Activated CD4-positive, alpha-beta T cell treated with anti-CD3 and anti-CD28 coated beads, Interleukin-2, amount 50 U/mL, for 16 hours (primary cell): ENCODE measurements at places on chromosomes 11 and 22.

DNA sequence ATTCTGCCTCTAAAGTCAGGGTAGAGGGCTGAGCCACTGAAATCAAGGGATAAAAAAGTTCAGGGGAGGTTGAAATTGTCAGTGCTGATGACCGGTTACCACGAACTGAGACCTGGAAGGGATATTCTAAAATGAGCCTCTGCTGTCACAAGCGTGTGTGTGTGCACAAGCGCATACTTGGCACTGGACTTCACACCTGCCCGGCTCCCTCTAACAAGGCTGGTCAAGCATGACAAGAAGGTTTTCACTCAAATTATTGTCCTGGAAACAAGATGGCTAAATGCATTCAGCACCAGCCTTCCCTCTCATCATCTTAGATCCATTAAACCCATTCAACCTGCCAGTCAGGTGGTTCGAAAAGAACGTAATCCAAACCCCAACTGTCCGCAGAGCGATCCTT lies 54.8 kb upstream of the CECR2 start:
- no peak for DNase-seq

DNA sequence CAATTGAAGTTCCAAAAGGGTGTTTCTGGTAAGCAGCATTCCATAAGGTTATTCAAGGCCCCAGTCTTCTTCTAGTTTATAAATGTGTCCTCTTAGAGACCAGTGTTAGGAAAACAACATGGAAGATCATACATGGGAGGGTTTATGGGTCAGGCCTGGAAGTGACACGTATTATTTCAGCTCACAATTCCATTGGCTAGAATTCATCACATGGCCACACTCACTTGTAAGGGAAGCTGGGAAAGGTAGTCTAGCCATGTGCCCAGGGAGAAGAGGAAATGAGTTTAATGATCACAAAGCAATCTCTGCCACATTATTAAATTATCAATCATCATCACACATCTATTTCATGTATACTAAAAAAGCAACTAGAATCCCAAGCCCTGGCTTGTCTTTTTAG lies 181.7 kb upstream of the TBCEL start:
- DNase-seq, result no peak

GRCh38 chr11:9759519-9760192 lies 95.8 kb downstream of the SWAP70 start:
- peak; percentile 97 for DNase-seq

GRCh38 chr11:66183494-66184048 lies 84.9 kb upstream of the RAB1B start:
- DNase-seq, result peak; percentile 1

DNA sequence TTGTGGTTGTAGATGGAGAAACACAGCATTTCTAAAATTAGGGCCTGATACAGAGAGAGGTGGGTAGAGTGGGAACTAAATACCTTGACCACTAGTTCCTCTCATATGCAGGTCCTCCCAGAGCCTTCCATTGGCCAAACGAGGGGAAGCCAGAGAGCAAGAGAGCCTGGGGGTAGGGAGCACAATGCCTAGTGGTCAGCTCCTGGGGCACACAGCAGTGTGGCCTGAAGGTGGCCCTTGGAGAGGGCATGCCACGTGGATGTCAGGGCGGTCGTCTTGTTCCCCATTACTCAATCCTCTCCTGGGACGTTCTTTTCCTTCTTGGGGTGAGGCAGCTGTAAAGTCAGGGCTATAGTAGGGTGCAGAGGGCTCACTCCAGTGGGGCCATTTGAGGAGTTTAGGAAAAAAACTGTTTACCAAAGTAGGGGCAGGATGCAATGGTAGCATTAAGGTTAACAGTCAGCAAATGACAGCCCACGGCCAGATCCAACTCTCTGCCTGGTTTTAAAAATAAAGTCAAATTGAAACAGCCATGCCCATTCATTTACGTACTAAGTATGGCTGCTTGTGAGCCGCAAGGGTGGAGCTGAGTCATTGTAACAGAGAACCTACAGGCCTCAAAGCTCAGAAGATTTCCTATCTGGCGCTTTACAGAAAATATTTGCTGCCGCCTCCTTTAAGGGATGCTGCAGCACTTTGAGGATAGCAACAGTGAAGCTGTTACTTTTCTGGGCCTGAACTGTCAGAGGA lies 7.6 kb downstream of the MYO18B start:
- peak; percentile 95 for DNase-seq

- no peak for DNase-seq
Observed at GRCh38 chr11:76892306-76892705, 31.6 kb downstream of the ACER3 start.

DNA sequence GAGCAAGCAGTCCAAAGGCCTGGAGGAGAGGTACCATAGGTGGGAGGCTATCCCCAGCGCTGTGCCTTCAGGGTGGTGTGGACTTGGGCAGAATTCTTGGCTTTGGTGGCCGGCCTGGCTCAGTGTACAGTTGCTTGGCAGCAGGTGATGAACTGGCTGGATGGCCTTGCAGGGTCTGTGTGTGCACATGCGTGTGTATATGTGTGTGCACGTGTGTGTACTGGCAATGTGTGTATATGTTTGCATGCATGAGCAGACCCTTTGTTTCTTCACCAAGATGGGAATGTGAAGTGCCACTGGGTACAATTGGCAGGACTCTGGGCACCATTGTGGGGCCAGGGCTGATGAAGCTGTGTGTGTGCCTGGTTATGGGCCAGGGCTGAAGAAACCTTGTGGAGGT lies 53.0 kb downstream of the CEP164 start:
- no peak for DNase-seq

GRCh38 chr22:28956506-28956905 lies 73.1 kb downstream of the ZNRF3 start:
- peak; percentile 11 for DNase-seq

DNA sequence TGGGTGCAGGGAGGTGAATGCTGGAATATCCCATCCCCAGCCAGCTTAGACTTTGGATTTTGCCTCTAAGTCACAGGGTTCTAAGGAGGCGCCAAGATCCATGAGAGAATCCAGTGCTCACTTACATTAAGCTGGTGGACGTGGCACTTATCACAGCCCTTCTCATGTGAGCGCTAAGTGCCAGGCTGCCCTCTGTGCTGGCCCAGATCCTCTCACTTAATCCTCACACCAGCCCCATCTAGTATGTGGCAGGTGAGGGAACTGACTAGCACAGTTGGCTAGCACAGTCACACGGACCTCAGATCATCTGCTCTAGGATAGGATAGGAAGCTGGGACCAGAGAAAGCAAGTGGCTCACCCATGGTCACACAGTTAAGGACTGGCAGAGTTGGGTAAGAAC lies 3.6 kb downstream of the HMOX1 start:
- no peak for DNase-seq

DNA sequence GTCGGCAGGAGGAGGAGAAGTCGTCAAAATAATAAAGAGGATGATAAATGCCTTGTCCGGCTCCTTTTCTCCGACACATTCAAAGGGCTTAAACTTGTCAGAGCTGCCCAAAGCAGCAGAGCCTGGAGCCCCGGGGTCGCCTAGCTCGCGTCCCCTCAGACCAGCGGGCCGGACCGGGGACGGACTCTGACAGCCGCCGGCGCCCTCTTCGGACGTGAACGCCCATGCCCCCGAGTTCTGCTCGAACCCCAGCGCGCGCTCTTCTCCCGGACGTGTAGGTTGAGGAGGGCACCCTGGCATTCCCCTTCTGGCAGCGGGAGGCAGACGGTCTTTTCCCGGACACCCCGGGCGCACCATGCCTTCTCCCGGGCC lies 999 bp downstream of the FGF3 start:
- no peak for DNase-seq

- no peak for DNase-seq
Observed at GRCh38 chr11:67466962-67467771, 1.9 kb downstream of the TMEM134 start.

DNA sequence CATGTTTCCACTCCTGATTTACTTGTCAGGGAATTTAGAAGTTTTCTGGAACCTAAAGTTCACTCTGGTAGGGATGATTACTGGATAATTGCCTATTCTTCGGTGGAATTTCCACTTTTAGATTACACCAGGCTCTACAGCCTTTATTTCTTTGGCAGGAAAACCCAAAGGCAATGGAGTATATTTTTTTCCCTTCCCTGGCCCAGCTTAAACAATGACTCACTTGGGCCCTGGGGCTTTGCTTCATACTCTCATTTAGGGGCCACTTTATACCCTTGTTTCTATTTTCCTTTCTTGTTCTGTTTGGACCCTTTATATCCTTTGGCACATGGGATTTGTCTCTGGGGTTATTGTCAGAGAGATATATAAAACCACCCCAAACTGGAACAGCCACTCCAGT lies 114.7 kb downstream of the CSTPP1 start:
- no peak for DNase-seq

DNA sequence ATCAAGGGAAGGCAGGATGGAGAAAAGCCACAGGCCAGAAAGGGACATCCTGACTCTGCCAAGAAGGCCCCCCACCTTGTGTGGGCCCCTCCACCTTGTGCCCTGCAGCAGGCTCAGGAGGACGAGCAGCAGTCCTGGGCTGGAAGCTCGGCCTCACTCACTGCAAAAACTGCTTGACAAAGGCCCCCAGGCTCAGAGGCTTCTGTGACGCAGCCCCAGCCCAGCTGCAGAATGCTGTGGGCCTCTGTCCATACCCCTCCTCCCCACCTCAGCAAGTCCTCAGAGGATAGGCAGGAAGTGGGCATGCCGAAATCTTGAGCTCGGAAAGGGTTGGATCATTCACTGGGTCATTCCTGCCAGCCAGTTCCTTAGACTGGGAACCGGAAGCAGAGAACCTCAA lies 61.9 kb downstream of the NRXN2 start:
- no peak for DNase-seq

- peak; percentile 24 for DNase-seq
Observed at GRCh38 chr11:86511086-86511551, 136.4 kb downstream of the CCDC81 start.

- peak; percentile 47 for DNase-seq
Observed at GRCh38 chr11:125990244-125990643, 44.4 kb downstream of the VSIG10L2 start.

DNA sequence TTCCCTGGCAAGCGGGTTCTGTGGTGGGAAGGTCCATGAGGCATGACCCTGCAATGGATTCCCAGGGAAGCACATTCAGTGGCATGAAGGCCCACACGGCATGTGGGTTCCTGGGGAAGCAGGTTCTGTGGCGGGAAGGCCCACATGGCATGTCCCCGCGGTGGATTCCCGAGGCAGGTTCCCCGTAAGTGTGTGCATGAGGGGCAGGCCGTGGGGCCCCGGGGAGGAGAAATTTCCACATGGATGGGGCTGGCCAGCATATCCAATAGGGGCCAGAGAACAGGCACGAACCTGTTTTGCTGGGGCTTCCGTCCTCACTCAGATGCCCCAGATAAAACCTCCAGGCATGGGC lies 83.7 kb downstream of the PHF21B start:
- DNase-seq, result no peak

DNA sequence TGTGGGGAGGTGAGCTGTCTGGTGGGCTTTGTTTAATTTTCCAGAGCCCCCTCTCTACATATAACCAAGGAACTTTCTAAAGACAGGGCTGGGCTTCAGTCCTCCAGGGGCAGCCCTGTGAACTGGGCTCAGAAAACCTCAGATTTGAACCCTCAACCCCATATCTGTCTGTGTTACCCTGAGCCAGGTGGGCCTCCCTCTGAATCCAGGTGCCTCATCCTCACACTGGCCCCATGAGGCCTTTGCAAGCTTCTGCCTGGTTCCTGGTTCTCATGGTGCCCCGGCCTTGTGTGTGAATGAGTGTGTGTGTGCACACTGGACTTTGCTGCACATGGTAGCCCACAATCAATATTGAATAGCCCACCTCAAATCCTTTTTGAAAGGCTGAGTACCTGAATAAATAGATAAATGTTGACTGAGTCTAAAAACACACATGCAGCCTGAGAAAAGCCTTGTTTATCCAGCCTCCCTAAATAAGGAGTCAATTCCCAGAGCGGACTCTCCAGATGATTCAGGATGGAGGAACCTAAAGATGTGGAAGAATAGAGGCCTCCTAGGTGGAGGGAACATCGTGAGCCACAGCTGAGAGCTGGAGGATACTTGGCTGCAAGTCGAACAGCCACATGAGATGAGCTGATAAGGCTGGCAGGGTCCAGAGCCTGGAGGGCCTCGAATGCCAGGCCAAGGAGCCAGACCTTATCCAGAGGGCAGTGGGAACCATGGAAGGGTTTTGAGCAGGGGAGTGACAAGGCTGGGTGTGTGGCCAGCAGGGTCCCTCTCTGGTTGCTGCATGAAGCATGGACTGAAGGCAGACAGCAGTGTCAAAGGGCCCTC lies 28.1 kb upstream of the P2RY2 start:
- no peak for DNase-seq

GRCh38 chr11:43557553-43558110 lies 122.9 kb upstream of the HSD17B12 start:
- DNase-seq, result no peak

GRCh38 chr22:37601540-37602442 lies 6.8 kb upstream of the GGA1 start:
- no peak for DNase-seq

DNA sequence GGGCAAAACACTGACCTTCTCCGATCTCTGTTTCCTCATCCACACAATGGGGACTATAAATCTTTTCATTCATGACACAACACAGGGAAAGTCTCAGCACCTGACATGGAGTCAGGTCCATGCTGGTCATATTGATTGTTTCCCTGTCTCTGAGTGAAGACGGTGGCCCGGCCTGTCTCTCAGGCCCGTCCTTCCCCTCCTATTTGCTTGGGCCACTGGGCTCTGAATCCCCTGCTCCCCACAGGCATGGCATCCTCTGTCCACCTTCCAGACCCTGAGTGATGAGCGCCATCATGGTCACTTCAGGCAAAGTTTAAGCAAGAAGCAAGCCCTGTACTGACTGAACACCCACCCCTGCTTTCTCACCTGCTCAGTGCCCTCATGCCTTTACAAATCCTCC lies 113.3 kb upstream of the ALX4 start:
- no peak for DNase-seq

DNA sequence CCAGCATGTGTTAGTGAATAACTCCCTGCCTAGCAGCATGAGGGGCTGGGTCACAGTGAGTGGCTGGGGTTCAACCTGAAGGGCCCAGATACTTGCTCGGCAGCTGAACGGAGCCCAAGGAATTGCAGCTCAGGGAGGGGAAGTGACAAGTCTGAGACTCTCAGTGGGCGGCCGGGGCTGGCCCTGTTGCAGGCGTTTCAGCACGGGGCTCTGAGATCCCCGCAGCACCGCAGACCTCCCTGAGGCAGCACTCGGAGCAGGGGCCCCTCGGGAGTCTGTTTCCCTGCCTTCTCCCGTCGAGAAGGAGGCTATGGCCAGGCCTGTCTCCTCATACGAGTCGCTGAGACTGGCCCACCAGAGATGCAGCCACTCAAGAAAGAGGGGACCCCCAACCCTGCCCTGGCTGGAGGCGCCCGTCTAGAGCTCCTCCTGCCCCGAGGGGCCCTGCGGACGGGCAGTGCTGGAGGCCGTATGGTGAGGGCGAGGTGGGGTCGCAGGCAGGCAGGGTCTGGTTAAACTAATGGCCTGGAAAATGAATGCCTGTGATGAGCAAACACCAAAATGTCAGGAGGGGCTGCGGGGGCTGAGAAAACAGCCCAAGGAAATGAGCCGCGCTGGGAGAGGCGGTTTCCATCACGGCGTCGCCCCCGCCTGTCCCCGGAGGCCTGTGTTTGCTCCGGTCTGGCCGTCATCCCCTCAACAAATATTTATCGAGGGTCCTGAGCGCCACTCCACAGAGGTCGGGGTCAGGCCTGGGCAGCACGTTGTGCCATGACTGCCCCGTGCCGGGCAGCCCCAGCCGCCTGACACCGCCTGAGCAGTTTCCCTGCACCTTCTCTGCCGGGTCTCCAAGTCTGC lies 9.3 kb downstream of the TSSC4 start:
- no peak for DNase-seq

- DNase-seq, result no peak
Observed at GRCh38 chr11:131041331-131042040, 125.2 kb upstream of the SNX19 start.
